AG20443 (cell line): ENCODE measurements at places on chromosomes 4 and X.

DNA sequence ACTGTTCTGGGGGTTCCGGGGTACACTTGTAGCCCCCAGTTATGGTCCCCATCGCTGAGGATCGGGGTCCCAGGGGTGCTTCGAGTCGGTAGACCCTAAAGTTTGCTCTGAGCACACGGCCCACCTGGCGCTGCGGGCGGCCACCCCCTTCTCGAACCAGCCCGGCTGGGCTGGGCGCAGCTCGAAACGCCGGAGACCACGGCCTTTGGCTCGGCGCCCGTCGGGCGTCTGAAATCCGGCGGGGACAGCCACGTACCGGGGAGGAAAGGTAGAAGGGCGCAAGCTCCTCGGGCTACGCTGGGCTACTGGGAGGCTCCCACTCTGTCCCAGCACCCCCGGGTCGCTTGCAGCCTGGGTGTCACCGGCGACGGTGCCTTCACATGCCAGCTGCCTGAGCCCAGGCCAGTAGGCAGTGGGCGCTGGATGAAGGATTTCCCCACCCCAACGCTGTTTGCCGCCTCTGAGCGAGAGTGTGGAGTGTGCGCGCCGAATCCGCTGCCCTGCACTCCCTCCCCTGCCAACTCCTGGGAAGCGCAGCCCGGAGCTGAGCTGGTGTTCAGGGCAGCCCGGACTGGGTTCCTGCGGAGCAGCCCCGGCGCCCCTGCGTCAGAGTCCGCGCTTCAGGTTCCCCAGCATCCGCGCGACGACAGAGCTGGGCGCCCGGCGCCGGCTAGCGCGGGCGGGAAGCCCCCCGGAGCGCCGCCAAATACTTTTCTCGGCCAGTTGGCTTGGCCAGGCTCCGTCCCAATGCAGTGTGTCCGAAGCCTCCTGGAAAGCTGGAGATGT is 637 bp downstream of the MAMLD1 start:
- peak; percentile 31 for DNase-seq

DNA sequence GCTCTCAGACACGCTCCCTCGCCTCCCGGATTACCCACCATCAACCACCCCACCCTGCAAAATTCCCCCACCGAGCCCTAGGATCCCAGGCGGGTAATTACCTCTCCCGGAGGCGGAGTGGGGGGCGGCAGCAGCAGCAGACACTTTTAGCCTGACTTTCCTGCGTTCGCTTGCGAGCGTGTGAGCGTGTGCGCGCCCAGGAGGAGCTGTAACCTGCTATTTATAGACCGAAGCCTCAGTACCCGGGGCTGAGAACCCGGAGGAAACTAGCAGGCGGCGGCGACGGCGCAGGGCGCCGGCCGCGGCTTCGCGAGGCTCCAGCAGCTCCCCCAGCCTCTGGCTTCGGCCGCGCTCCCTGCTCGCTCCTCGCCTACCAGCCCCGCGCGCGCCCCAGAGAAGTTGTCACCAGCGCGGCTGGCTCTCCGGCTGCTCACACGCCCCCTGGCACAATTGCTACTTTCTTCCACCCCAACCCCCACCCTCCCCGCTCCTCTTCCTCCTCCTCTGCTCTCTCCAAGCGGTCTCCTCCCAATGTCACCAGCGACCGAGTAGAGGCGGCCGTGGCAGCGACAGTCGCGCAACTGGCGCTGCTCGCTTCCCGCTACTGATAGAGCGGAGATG is at the start of gene INPP4B:
Gene INPP4B, minus strand, starts transcription at position 194 of the 621 bp plus-strand sequence.
- peak; percentile 72 for DNase-seq

DNA sequence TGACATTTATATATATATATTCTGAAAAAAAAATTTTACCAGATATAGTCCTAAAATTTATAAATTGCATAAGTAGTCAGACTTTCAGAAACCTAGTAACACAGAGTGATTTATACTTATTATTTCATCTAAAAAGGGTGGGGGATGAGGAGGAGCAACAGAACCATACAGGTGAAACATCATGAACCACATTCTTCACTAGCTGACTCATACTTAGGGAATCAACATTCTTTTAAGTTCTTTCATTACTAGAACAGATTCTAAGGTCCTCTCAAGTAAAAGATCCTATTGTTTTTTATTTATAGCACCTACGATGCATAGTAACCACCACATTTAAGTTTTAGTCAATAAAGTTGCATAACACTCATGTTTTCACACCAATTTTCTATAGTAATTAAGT is 166.1 kb downstream of the LRBA start:
- DNase-seq = no peak

DNA sequence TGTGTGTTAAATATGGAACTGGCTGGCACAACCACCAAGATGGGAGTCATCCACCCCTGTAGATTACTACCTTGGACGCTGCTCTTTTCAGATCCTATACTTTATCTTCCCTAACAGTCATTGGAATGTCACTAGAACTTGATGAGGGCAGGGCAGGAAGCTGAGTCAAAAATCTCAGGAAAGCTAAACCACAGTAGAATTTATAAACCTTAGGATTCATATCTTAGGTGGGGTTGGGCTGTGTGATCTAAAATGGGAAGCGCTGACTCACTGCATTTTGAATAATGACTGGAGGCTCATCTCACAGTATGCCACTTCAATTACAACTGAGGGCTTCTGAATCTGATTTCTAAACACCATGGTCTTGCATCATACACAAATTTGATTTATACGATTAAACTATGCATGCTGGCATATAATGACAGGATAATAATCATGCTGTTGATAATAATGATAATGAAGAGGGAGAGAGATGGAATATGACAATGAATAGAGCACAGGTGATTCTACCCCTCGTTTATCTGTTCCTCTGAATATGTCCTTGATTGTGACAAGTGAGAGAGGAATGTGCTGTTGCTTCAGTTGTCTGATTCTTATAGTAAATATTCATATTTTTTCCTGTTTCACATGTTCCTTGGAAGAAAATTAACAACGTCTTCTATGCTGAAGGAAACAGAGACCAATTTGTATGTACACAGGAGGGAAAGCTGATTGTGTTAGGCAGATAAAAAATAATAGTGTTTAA is 270.3 kb upstream of the HS3ST1 start:
- no peak for DNase-seq

- no peak for DNase-seq
Measured at GRCh38 chr4:57191523-57192034, 81.4 kb upstream of the IGFBP7 start.

DNA sequence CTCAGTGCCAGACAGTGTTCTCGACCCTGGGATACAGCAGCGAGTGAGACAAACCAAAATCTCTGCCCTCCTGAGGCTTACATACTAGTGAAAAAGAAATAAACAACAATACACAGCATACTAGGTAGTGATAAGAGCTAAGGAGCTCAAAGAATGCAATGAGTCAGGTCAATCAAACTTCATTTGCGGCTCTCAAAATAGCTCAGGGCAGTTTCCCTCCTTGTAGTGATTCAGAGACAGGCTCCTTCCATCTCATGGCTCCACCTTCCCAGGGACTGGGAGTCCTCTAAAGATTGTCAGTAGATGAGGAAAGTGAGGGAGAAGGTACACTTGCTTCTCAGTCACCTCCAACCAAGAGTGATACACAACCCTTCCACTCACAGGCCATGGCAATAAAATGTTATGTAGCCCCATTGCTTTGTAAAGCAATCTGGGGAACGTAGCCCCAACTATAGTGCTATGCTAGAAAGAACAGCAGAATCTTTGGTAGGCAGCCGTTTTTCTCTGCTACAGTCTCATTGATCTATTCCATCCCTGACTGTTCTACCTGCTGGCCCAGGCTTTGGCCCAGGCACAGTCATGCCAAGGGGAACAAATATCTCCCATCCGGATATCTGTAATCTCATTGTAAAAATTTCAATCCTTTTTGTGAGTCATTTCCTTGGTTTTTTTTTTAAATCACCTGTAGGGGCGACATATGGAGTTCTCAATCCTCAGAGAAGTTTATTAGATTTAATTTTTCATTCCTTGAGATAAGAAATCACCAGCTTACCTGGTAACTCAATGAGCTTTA is 183.1 kb upstream of the S100G start:
- peak; percentile 20 for DNase-seq

DNA sequence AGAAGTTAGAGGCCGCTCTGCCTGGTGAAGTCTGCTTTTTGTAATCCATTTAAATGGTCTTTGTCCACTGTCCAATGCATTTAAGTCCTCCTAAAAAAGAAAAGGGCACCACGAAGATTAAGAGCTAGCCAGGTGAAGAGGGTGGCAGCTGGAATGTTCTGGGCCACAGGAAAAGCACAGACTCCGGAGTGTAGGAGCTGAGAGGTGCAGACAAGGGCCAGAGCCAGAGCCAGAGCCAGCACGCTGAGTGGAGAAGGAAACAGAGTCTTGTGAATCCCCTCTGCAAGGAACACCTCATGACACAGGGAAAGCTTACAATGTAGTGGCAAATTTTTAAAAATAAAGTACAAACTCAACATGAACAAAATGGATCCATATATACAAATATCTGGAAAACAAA is 83.6 kb downstream of the TSPAN5 start:
- DNase-seq = no peak

- DNase-seq = no peak
Measured at GRCh38 chr4:91114386-91114785, 987.2 kb downstream of the CCSER1 start.

DNA sequence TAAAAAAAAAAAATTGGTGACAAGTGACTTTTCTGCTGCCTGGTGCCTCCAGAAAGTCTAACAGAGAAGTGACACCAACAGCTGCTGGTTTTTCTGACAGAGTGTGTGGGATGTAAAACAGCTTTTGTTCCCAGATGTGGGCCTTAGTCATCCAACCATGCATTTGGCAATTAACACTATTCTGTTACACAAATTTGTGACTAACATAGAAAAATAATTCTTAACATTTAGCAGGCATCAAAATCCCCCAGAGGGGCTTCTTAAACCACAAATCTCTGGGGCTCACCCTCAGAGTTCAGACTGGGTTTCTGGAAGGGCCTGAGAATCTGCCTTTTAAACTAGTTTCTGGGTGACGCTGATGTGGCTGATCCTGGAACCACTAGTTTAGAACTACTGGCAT is 100.5 kb upstream of the PCDH7 start:
- no peak for DNase-seq

GRCh38 chr4:71383984-71384383 is 45.2 kb downstream of the SLC4A4 start:
- DNase-seq = no peak

DNA sequence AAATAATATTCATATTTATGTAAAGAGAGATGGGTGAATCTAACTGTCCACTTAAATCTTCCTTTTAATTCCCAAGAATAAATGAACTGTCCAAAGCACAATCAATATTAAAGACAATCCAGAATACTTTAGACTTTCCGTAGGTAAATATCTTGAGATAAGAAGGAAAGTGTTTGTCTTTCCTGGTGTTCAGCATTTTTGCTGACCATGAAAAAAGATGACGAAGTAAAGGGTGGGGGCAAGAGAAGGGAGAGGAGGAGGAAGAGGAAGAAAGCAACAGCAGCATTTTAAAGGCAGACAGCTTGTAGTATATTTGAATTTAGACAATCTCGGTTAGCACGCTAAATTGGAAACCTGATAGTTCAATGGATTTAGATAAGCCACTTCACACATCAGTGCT is 498.2 kb downstream of the KCNIP4 start:
- no peak for DNase-seq

DNA sequence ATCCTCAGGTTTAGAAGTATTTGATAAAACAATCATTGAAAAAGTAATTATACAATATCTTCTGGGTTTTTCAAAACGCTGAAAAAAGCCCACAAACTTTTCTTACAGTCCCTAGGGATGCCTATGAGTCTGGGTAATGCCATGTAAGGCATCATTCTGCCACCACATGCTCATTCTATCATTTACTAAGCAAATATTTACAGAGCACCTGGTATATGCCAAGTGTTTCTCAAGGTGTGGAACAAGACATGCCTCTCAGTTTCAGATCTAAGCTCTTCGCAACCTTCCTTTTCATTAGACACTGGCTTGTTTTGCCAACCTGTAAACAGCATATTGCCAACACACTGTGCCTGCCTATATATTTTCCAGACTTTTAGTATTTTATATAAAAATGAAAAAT is 17.7 kb downstream of the MID1 start:
- DNase-seq = no peak

DNA sequence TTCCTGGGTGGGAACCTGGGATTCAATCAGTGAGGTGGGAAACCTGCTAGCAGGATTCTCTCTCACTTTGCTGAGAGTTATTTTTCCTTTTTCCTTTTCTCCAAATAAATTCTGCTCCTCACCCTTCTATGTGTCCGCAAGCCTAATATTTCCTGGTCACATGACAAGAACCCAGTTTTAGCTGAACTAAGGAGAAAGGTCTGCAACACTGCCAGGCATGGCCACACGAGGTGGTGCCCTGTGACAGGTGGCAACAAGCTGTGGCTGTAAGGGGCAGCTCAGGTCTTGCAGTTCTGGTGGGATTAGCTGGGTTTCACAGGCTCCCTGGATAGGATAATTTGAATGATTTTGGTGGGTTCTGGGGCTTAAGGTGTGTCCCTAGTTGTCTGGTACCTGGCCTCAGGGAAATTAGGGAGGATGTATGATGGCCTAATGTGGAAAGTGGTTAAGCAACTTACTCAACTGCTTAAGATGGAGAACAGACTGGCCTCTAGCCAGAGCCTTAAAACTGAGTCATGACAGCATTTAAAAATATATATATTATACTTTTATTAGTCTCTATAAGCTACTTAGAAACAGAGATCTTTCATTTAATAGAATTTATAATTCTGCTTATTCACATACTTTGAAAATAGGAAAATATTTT is 215.0 kb downstream of the IL15 start:
- no peak for DNase-seq

- DNase-seq = no peak
Measured at GRCh38 chrX:110965409-110966090, 130.4 kb upstream of the PAK3 start.

- peak; percentile 45 for DNase-seq
Measured at GRCh38 chrX:17591741-17592110, 145.6 kb upstream of the SCML1 start.

DNA sequence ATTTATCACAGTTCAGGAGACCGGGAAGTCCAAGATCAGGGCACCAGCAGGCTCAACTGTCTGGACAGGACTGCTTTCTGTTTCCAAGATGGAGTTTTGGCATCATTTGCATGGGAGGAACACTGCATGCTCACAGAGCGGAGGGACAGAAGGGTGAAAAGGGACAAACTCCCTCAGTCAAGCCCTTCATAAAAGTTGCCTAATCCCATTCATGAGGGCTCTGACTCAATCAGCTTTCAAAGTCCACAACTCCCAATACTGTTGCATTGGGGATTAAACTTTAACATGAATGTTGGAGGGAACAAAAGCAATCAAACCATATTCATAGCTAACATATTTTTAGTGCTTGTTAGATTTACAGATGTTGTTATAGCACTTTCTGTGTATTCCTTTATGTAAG is 158.9 kb upstream of the MAD2L1 start:
- no peak for DNase-seq

- DNase-seq = no peak
Measured at GRCh38 chr4:39873823-39874222, 103.9 kb downstream of the PDS5A start.

DNA sequence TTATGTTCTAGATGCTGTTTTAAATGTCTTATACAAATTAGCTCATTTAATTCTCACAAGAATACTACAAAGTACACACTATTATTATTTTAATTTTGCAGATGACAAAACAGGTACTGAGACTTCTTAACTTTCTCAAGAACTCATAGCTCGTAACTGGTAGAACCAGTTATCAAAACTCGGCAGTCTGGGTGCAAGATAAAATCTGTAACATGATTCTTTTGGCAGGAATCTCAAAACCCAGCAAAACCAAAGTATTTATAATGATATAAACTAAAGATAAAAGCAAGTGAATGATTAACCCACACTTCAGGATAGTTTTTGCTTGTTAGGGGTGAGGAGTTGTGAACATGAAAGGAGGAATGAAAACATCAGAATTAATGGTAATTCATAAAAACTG is 27.6 kb downstream of the CLNK start:
- no peak for DNase-seq

- no peak for DNase-seq
Measured at GRCh38 chr4:8780086-8780485, 91.6 kb downstream of the HMX1 start.
